H54 (cell line): ENCODE measurements at places on chromosomes 5 and 9.

DNA sequence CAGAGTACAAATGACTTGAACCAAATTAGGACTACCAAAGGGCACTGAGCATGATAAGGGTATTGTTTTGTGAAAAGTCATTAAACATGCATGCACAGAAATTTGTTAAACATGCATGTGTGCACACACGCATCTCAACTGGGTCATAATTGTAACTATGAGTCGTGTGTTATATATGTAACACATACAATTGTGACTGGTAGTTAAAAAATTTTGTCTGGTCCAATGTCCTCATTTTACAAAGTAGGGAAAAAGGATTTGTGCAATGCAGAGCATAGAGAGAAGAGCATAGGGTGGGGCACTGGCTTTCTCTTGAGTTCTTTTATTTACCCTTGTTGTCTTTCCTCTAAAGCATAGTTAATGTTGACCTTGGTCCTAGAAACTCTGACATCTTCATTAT is 19.3 kb upstream of the IGFBPL1 start:
- no peak for DNase-seq

- DNase-seq: peak; percentile 10
These were observed 73.9 kb downstream of the RORB start for GRCh38 chr9:74570879-74571512.

- peak; percentile 6 for DNase-seq
These were observed 691.1 kb upstream of the C9orf72 start for GRCh38 chr9:28264368-28264767.

GRCh38 chr9:106716820-106717219 is 146.1 kb upstream of the ZNF462 start:
- no peak for DNase-seq

- DNase-seq: no peak
These were observed 34.3 kb upstream of the FRMD3 start for GRCh38 chr9:83572524-83572923.

DNA sequence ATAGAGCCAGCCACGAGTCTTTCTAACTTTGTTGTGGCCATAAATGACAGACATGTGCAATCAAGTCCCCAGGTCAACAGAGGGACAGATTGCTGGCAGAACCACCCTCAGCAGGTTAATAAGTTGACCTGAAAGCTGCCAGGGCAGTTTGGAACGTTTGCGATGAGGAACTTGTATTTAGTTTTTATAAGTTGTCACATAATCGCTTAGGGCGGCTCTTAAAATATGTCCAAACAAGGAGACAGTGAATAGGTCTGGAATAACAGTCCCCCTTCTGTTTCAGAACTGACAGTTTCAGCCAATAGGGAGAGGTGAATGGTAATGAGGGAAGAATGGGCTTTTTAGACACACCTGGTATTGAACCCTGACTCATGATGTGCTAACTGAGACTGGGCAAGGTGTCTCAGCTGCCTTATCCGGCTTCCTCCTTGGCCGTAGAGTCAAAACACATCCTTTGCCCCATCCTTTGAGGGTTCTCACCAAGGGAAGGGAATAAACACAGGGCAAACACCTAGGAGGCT is 33.6 kb upstream of the GABRP start:
- DNase-seq: no peak

DNA sequence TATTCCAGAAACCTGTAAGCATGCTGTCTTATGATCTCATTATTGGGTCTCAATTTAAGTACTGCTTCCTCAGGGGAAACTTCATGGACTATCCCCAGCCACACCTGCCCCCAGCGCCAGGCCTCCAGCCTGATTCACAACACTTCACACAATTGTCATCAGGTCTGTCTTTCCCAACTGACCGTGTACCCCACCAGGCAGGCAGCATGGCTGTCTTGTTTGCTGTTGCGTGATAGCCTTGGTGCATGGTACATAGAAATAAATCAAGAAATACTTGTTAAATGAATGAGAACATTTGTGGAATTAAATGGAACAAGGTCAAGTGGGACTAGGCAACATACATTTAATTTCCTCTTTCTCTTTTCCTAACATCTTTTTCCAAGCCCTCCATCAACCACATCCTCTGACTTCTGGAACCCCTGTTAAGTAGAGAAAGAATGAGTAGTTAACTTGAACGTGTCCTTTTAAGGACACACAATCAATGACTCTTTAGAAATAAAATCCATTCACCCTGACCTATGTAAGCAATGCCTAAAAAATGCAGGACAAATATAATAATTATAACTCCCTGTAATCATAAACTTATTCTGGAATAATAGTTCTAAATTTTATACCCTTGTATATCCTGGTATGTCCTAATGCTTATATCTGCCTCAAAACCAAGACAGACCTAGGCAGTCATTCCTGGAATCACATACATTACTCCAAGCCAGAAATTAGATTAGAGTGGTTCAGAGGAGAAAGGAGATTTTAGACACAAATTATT is 17.2 kb upstream of the THG1L start:
- no peak for DNase-seq

- DNase-seq: no peak
These were observed 100.1 kb downstream of the CACNA1B start for GRCh38 chr9:137977571-137978261.

- no peak for DNase-seq
These were observed 2.0 kb downstream of the UBE2R2 start for GRCh38 chr9:33818847-33819500.

DNA sequence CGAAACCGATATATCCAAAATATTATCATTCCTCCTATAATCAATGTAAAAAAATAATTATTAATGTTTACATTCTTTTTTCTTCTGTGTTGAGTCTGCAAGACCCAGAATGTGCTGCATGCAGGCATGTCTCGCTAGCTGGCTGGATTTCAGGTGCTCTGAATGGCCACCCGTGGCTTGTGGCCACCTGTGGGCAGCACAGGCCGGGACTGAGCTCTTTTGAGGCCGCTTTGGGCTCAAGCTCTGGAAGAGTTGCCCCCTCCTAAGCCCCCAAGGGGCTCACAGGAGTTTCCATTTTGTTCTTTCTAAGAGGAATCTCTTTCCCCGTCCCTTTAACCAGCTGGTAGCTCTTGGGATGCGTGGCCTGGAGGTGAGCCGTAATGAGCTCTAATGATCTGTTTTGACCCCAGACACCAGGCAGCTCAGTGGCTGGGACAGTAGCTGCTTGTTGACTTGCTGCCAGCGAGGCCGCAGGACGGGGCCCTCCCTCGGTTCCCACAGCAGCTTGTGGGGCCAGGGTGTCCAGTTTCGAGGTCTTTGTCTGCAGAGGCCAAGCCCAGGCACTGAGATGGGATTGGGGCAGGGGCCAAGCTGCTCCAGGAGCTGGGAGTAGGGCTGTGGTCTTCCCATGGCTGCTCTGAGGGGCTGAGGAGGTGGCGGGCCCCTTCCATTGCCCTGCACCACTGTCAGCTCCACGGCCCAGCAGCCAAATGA is 20.8 kb downstream of the ASS1 start:
- DNase-seq: no peak

- no peak for DNase-seq
These were observed 174.8 kb downstream of the FAM114A2 start for GRCh38 chr5:153863951-153864350.

GRCh38 chr9:95032580-95033341 is 284.7 kb downstream of the FANCC start:
- no peak for DNase-seq

- DNase-seq: no peak
These were observed 402.9 kb downstream of the ZSWIM6 start for GRCh38 chr5:61734966-61735365.

DNA sequence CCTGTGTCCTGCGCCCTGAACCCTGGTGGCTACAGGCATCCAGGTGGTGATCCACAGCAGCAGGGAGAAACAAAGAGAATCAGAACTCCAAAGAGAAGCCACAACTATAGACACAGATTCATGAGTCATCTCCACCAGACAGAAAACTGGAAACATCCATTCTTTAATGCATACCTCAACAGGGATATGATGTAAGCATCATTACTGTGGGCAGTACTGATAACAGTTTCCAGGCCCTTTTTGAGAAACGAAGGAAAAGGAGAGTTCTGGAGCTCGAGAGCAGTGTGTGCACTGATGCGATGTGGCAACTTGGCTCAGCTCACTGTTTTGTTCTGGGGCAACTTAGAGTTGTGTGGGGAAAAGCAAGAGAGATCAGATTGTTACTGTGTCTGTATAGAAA is 215.6 kb upstream of the ADAMTS16 start:
- DNase-seq: no peak

DNA sequence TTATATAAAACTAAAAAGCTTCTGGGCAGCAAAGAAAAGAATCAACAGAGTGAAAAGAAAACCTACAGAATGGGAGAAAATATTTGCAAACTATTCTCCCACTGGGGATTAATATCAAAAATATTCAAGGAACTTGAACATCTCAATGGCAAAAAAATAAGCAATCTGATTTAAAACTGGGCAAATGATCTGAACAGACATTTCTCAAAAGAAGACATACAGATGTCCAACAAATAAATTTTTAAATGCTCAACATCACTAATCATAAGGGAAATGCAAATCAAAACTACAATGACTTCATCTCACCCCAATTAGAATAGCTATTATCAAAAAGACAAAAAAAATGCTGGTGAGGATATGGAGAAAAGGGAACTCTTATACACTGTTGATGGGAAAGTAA is 57.2 kb upstream of the SSBP2 start:
- DNase-seq: no peak

DNA sequence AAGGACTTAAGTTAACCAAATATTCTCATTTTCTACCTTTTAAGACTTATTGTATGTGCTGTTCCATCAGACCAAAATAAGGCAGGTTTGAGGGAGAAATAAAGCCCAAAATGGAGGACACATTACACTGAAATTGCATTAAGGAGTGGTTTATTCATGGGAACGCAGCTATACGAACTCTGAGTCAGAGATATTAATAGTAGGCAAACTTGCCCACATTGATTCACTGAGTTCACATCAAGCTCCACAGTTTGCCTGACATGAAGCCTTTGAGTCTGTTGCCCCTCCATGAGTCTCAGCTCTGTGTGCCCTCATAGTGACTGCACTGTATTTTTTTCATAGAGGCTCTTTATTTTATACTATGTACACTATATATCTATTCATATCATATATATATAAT is 135.0 kb upstream of the SNX2 start:
- DNase-seq: no peak

GRCh38 chr5:132468656-132469379 is 21.8 kb downstream of the IRF1 start:
- DNase-seq: no peak

DNA sequence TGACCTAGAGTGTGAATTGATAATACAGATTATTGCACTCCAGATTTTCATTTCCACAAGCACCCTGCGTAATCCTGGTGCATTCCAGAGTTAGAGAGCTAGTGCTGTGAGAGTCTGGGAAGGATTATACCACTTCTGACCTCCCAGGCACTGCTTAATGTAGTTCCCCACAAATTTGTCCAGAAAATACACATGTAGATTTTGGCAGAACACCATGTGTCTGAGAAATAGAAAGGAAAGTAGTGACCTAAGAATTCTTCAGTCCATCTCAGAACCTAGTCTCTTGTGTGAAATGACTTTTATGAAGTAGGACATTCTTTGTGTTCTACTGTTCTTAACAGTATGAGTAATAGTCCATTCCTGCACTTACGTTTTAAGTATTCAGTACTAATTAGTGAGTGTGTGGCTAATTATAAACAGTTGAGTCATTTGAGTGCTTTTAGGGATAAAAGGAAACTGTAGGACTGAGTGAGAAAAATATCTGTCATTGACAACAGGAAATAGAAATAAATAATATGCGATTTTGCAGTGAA is 27.8 kb upstream of the PTPDC1 start:
- no peak for DNase-seq

- DNase-seq: no peak
These were observed 777.5 kb upstream of the TYRP1 start for GRCh38 chr9:11915699-11916098.

DNA sequence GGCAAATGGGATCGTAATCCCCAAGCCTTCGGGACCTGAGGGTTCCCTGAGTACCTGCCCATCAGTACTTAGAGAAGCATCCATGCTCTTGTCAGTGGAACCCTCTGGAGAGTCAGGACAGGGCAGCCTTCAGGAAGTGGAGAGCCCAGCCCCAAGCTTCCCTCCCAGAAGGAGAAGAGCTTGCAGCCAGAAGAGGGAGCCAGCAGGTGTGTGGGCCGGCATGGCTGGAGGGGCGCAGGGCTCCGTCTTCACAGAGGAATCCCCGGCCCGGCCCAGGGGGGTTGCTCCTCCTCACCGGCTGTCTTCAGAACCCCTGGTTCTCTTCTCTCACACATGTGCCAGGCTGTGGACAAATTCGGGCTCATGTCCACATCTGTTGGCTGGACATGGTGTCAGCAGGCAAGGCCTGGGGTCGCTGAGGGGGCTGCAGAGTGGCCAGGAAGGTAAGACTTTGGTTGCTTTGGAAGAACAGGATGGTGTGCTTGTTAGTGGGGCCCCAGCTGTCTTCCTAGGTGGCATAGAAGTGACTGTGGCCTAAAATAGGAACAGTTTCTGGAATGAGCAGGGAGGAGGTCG is 58.9 kb upstream of the RXRA start:
- no peak for DNase-seq

DNA sequence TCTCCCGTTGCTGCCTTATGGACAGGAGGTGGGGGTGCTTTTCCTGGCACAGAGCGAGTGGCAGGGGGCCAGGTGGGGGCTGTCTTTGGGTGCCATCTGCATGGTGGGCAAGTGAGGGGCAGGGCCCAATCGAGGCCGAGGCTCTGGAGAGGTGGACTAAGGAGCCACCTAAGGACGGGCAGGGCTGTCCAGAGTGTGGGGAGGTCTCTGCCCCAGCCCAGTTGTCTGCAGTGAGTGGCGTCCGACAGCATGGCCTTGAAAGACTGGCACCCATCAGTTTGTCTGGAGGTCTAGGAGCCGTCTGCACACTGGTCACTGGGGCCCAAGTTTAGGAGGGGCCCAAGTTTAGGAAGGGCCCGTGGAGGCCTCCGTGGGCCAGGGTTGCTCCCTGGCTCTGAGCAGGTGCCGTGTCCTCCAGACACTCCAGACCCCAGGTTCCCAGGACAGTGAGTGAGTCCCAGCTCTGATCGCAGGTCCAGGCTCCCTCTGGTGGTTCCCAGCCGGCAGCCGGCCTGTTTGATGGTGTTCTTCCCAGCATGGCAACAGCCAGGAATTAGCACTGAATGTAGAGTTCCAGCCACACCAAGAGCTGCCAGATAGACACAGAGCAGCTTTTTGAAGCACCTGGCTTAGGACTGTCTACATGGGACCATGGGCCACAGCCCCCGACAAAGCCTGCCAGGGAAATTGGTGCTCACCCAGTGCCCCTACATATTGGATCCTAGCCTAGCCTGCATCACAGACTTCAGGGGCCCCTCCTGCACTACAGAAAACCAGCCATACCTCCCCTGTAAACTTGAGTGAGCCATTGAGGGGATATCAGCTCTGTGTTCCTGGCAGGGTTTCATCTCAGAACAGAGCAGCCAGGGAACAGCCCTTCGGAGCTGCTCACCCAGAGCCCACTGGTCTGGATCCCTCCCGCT is 120.9 kb downstream of the WNK2 start:
- DNase-seq: peak; percentile 78

DNA sequence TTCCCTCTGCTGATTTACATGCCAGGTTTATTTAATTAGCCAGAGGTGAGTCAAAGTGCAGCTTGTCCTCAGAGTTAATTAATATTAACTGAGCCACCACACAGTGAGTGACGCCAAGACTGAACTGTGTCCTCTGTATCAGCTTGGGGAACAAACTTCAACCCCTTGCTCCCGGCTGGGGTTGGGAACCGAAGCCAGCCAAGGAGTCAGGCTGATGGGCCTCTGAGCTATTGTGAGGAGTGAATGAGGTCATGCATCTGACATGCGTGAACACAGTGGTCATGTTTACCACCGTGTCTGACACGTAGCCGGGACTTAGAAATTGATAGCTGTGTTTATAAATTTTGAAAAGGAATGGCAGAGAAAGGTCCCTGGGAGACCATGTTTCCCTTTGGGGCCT is 17.1 kb downstream of the IGIP start:
- DNase-seq: no peak
